ENCODE measurements at places on chromosomes 7 and 10.
A peak's percentile ranks its signal among the peaks of the same experiment; 100 is the strongest.

GRCh38 chr7:76040126-76040525 is 7.7 kb downstream of the STYXL1 start:
- H3K27ac ChIP-seq: no peak overlapping the region
- H3K36me3 ChIP-seq: peaks cover 13% of the 10 kb centered on the region
- H3K4me3 ChIP-seq: no peak overlapping the region
- peaks cover 5% of the 10 kb centered on the region for H3K4me1 ChIP-seq
- H3K27me3 ChIP-seq: no peaks in the 10 kb centered on the region
- DNase-seq: no peak

- H3K4me1 ChIP-seq: no peaks in the 10 kb centered on the region
Measured at GRCh38 chr10:31490858-31491504, 172.0 kb downstream of the ZEB1 start.

DNA sequence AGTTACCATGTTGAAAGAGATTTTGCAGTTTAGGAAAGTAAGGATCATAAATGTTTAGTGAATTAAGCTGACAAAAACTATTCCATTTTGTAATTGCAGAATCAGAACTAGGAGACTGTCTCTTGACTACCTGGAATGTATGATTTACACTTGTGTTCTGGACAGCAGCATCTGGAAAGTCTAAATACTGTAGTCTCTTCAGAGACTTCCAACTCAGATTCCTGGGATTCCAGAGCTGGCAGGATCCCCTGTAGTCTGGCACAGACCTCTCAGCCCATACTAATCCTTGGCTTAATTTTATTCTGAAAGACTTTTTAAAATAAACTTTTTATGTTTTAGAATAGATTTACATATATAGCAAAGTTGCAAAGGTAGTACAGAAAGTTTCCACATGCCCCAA is 452.7 kb downstream of the DPP6 start:
- H3K4me1 ChIP-seq: no peaks in the 10 kb centered on the region
- H3K27me3 ChIP-seq: no peaks in the 10 kb centered on the region
- H3K4me3 ChIP-seq: no peak overlapping the region
- no peak overlapping the region for H3K27ac ChIP-seq
- DNase-seq: no peak

- H3K4me3 ChIP-seq: no peak overlapping the region
- H3K27me3 ChIP-seq: peaks cover 11% of the 10 kb centered on the region
Measured at GRCh38 chr10:1465993-1466764, 271.1 kb downstream of the ADARB2 start.

DNA sequence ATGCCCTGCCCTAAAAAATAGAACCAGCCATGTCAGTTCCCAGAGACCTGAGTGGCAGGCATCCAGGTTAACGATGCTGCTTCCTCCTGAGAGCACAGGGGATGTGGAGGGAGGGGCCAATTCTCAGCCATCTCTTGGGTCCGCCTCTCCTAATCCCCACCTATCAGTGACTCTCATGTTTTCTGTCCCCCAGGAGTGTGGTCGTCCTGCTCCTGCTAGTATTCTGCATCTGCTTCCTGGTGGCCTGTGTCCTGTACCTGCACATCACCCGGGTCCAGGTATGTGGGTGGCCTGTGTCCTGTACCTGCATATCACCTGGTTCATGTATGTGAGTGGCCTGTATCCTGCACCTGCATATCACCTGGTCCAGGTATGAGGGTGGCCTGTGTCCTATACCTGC is 105.3 kb downstream of the ADCY1 start:
- H3K4me1 ChIP-seq: no peaks in the 10 kb centered on the region
- H3K27me3 ChIP-seq: no peaks in the 10 kb centered on the region
- peaks cover 14% of the 10 kb centered on the region for H3K36me3 ChIP-seq
- H3K27ac ChIP-seq: no peak overlapping the region

DNA sequence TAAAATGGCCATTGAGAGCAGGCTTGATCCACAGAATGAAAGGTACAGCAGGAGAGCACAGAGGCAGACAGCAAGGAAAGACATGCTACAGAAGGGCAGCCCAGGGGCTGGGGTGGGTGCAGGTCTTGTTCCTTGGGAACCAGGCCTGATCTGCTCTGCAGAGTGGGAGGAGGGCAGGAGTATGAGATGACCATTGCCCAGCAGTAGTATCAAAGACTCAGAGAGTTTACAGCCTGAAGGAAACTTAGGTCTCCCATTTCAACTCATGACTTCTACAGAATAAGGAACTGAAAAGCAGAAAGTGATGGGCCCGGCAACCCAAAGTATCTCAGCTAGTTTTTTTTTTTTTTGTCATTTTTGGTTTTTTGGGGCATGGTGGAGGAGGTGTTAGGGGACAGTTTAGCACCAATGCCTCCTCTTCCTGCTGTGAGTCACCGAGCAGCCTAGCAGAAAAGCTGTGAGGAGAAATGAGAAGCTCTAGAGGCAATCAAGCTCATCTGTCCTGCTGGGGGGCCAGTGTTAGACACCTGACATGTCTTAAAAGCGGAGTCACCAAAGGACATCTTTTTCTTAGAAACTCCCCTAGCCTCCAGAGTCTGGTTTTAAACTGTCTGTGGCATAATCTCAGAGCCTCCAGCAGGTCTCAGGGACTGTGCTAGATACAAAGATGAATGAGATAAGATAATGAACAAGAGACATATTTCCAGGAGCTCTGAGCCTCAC is 34.3 kb upstream of the HERPUD2 start:
- no peaks in the 10 kb centered on the region for H3K36me3 ChIP-seq
- peak overlapping the region; percentile 86 for H3K27ac ChIP-seq
- H3K4me3 ChIP-seq: no peak overlapping the region
- no peaks in the 10 kb centered on the region for H3K27me3 ChIP-seq
- no peak for DNase-seq
- H3K4me1 ChIP-seq: peaks cover 31% of the 10 kb centered on the region

- no peak overlapping the region for H3K4me3 ChIP-seq
- peaks cover 4% of the 10 kb centered on the region for H3K27me3 ChIP-seq
- no peaks in the 10 kb centered on the region for H3K4me1 ChIP-seq
- no peak for DNase-seq
Measured at GRCh38 chr10:130560116-130560515, 423.9 kb downstream of the GLRX3 start.

GRCh38 chr7:138575897-138576428 is 115.9 kb downstream of the TRIM24 start:
- H3K27ac ChIP-seq: no peak overlapping the region
- H3K4me3 ChIP-seq: no peak overlapping the region
- peaks cover 79% of the 10 kb centered on the region for H3K36me3 ChIP-seq
- no peaks in the 10 kb centered on the region for H3K4me1 ChIP-seq

DNA sequence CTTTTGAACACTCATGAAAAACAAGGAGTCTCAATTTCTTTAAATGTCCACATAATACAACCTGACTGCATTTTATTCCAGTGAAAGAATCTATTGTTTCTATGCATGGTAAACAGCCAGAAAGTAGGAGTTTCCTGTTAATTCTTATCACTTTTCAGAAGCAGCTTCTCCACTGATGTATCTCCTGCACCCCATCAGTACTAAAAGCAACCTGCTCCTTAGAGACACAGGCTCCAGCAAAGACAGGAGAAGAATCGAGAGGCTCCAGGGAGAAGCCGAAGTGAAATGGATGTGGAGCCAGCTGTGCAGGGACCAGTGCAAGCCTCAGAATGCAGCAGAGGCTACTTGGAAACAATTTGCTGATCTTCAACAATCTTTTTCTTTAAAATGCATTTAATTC is 16.4 kb upstream of the C10orf120 start:
- peaks cover 46% of the 10 kb centered on the region for H3K27me3 ChIP-seq
- no peaks in the 10 kb centered on the region for H3K4me1 ChIP-seq
- H3K4me3 ChIP-seq: no peak overlapping the region
- DNase-seq: no peak

- no peak overlapping the region for H3K27ac ChIP-seq
- DNase-seq: no peak
- no peaks in the 10 kb centered on the region for H3K36me3 ChIP-seq
Measured at GRCh38 chr7:157612664-157613561, 276.1 kb downstream of the DNAJB6 start.

DNA sequence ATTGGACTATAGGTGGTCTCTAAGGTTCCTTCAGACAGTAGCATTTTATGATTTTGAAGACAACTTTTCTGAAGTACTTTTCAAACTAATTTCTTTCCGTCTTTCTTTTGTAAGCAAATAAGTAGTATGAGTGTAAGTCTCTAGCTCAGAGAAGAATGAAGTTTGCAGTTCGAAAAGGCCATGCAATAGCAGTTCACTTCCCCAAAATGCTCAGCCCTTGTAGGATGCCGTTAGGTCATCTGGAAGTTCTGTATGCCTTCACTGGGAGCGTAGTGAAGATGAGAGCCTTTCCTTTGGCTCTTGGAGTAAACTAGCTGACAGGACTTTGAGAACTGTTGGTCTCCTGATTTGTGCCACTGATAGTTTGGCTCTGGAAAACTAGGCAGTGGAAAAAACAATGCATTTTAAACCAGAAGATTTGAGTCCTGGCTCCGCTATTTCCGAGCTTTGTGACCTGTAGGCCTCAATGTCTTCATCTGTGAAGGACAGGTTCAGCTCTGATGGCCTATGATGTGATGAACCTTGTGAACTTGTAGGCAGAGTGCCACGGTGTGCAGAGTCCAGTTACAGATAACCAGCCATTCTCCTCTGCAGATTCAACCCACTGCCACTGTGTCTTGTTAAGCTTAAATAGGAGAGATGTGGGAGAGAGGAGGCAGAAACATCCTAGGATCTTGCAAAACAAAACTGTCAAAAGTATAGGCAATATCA is 18.8 kb downstream of the SGPL1 start:
- peaks cover 9% of the 10 kb centered on the region for H3K36me3 ChIP-seq
- peaks cover 34% of the 10 kb centered on the region for H3K4me1 ChIP-seq
- H3K27me3 ChIP-seq: no peaks in the 10 kb centered on the region
- no peak for DNase-seq

- H3K4me1 ChIP-seq: no peaks in the 10 kb centered on the region
- no peak overlapping the region for H3K4me3 ChIP-seq
- no peaks in the 10 kb centered on the region for H3K27me3 ChIP-seq
- no peak overlapping the region for H3K27ac ChIP-seq
Measured at GRCh38 chr7:80255656-80256055, 121.0 kb downstream of the GNAI1 start.

- H3K27ac ChIP-seq: no peak overlapping the region
- no peaks in the 10 kb centered on the region for H3K27me3 ChIP-seq
- H3K4me3 ChIP-seq: no peak overlapping the region
Measured at GRCh38 chr10:4429571-4429970, 396.4 kb upstream of the AKR1E2 start.

GRCh38 chr10:79162861-79163665 is 94.3 kb downstream of the ZMIZ1 start:
- DNase-seq: no peak
- H3K36me3 ChIP-seq: no peaks in the 10 kb centered on the region
- H3K4me3 ChIP-seq: no peak overlapping the region
- peaks cover 72% of the 10 kb centered on the region for H3K4me1 ChIP-seq
